ENCODE measurements at places on chromosomes 3 and 15.

DNA sequence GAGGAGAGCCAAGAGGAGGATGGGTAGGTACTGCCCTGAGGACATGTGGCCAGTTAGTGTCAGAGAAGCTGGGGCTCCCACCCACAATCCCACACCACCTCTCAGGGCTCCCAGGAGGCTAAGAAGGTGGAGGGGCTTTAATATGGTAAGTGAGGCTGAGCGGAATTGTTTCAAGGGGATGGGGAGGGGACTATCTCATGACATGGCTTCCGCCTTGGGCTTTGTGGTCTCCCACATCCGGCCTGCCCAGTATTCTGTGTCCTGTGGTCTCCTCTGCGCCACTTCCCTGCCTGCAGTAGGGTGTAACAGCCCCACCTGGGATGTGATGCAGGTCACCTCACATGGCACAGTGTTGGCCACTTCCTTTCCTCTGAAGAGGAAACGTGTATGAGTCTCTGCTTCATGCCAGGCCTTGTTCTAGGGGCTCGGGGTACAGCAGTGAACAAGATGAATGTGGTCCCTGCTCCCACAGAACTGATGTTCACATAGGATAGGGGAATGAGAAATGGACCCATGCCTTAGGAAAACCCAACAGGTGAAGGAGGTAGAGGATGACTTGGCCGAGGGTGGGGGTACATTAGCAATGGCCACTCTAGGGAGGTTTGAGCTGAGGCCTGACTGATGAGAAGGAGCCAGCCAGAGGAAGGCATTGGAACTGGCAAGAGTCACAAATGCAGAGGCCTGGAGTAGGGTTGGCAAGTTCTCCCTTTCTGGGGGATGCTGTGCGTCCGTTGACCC is 3.2 kb downstream of the NEIL1 start:
- peak; percentile 64 for DNase-seq

- DNase-seq: no peak
These were observed 142.0 kb upstream of the TGFBR2 start for GRCh38 chr3:30464381-30464780.

DNA sequence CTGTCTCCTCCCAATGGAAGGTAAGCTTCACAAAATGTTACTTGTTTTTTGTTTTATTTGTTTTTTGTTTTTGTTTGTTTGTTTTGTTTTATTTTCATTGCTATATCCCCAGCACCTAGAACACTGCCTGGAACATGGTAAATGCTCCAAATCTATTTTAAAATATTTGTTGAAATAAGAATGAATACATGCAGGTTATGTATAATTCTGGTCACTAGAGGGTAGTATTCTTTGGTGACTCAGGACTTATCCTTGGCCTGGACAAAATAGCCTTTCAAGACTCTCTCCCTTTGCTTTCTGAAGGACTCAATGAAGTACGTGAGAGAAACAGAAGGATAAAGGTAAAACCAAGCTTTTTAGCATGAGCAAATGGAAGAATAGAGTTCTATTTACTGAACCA is 46.9 kb upstream of the PPP2R3A start:
- no peak for DNase-seq

DNA sequence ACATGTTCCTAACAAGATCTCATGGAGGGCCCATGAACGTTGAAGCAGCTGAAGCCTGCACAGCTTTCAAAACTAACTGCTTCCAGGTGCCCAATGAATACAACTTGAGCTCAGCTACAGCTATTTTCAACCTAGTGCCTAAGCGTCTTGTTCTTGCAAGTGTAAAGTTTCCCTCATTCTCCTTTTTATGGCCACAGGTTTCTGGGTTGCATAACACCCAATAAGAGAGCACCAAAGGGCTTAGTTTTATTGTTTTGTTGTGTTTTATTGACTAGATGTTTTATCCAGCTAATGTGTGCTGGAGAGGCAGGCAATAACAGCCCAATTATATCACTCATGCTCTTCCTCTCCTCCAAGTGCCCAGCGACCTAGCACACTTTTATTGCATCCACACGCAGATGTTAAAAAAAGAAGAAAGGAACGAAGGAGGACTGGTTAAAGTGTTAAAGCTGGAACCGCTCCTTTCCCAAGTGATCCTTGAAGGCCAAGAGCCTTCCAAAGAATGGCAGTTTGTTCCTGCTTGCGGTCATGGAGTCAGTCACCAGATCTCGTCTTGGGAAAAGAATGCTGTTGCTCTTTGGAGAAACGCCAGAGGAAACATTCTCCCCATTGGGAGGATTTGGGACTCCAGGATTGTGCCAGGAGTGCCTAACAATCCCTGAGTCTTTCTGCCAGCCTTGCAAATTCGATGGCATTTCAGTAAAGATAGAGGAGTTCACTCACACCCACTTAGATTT is 156.9 kb downstream of the MEX3B start:
- no peak for DNase-seq
